CD4-positive, alpha-beta T cell treated with Interleukin-17A for 1 hour (primary cell): ENCODE measurements at places on chromosomes 7 and 10.

GRCh38 chr10:130140425-130140824 is 4.2 kb downstream of the GLRX3 start:
- DNase-seq = no peak

DNA sequence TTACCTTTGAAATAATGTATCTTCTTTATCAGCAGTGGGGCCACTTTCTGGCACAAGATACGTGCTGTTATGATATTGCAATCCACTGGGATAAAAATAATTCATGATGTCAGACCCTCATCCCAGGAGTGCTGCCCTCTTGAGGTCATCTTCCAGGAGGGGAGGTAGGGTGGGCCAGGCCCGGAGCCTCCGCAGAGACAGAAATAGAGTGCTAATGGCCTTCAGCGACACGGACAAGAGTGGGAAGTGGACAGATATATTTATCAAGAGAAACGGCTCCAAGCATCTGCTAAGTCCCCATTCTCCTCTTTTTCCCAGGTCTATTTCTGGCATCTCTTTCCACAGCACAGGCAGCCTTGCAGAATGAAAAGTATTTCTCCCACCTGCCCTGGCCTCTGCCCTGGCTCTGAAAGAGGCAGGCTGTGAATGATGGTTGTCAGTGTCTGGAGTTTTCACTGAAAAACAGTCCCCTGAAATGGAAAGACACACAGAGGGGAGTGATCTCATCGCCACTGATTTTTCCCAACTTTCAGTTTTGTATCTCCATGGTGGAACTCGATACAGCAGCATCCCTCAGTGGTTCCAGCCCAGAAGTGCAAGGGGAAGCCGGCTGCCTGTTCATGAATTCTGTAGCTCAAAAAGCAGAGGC is 251.7 kb upstream of the MYO3A start:
- no peak for DNase-seq

DNA sequence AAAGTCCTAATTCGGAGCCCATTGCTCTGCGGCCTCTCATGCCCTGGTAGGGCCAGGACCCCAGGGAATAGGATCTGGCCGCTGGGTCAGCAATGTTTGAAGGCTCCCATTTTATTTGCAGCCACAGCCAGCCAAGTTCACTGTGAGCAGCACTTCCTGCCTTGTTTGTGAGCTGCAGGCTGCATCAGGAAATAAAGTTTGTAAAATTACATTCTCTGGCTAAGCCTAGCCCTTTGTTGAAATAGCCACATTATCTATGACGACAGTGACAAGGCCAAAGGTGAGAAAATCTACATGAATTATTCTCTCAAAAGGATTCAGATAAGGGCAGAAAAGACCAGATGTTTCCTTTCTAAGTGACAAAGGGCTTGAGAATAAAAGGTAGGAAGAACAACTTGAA is 23.7 kb upstream of the ITGB1 start:
- DNase-seq = peak; percentile 56

- DNase-seq = no peak
Measured at GRCh38 chr7:55055479-55055878, 36.7 kb downstream of the EGFR start.

GRCh38 chr7:33623267-33623666 is 282.1 kb upstream of the BMPER start:
- no peak for DNase-seq

- DNase-seq = no peak
Measured at GRCh38 chr10:34504534-34504933, 310.6 kb downstream of the PARD3 start.

GRCh38 chr10:74868392-74868977 is 42.1 kb downstream of the KAT6B start:
- DNase-seq = no peak

GRCh38 chr7:66697449-66698438 is 42.8 kb upstream of the RABGEF1 start:
- DNase-seq = no peak

DNA sequence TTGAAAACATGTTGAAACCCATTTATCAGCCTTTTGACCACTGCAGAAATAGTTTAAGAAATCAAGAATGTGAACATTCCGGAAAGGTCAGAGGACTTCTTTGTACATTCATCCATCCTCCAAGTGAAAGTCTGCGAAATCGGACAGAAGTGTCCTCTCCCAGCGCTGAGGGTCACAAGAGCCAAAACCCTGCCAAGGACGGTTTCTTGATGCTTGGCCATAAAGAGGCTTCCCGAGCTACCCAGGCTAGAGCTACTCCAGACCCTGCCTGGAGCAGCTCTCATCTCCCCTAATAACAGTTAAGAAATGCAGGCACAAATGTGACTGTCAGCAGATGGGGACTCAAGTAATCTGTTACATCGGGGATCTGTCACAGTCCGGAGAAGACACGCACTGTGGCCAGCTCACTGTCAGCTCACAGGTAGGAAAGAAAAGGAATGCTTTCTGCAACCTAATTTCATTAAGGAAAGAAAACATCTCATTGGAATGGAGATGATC is 4.5 kb upstream of the CYTH3 start:
- no peak for DNase-seq

DNA sequence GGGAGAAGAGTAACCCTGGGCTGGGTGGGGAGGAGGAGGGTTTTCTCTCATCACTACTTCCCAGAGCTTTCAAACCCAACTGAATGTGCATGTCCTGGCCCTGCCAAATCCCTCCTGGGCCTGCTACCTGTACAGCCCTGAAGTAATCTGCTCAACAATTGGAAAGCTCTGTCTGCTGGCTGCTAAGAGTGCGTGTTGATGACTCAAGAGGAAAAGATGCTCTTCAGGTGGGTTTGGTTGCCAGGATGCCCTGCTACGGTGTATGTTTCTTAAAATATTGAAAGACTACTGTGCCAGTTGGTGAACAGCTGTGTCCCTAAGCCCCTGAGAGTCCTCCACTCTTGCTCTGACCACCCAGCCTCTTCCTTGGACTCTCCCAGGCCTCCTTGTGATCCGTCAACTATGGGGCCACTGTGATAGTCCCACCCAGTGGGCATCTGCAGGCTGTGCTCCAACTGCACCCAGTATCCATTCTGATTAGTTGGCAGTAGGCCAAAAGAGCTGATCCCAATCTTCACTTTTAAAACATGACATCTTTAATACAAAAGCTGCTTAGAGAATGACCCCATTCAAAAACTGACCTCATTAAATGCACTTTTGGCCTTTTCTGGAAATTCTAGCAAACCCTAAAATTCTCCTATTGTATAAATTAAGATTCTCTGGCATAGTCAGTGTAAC is 85.6 kb downstream of the AOAH start:
- DNase-seq = no peak

DNA sequence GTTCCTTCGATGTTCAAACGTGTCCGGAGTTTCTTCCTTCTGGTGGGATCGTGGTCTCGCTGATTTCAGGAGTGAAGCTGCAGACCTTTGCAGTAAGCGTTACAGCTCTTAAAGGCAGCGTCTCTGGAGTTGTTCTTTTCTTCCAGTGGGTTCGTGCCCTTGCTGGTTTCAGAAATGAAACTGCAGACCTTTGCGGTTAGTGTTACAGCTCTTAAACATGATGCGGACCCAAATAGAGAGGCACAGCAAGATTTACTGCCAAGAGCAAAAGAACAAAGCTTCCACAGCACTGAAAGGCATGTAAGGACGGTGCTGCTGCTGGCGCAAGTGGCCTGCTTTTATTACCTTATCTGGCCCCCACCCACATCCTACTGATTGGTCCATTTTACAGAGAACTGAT is 931.4 kb downstream of the IPMK start:
- DNase-seq = no peak

GRCh38 chr7:43803865-43804264 is 45.4 kb downstream of the BLVRA start:
- no peak for DNase-seq

DNA sequence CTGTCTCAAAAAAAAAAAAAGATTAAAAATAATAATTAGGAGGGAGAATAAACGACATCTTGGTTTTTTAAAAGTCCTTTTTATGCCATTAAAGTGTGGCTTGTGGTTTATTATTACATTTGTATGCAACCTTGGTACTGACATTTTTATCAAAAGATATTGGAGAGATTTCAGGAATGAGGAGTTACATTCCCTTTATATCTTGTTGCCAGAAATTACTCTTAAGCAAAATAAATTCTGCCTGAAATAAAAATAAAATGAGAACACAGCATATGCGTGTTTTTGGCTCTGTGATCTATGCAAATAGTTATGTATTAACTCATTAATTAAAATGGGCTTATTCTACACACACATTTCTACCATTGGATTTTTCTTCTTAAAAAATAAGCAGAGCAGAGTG is 202.4 kb downstream of the BICC1 start:
- DNase-seq = no peak

GRCh38 chr10:124296813-124297788 is 121.6 kb downstream of the OAT start:
- DNase-seq = no peak

DNA sequence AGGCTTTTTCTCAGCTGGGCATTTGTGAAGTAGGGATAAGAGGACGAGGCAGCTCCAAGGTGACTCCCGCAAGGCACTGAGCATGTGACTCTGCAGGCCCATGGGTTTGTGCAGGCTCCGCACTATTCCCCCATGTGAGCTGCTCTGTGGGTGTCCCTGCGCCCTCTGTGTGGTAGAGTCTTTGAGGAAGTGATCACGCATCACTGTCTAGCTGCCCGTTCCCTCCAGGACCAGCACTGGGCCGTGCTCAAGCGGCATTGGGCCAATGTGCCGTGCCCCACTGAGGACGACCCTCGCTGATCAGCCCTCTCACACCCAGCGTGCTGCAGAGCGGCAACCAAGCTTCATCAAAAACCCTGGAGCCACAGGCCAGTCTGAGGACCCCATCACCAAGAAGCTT is 7.5 kb downstream of the PRKAG2 start:
- no peak for DNase-seq

DNA sequence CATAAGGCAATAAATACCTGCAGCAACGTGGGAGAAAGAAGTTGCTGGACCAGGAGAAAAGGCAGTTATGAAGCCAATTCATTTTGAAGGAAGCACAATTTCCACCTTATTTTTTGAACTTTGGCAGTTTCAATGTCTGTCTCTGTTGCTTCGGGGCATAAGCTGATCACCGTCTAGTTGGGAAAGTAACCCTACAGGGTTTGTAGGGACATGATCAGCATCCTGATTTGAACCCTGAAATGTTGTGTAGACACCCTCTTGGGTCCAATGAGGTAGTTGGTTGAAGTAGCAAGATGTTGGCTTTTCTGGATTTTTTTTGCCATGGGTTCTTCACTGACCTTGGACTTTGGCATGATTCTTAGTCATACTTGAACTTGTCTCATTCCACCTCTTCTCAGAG is 13.0 kb downstream of the DUSP5 start:
- no peak for DNase-seq

DNA sequence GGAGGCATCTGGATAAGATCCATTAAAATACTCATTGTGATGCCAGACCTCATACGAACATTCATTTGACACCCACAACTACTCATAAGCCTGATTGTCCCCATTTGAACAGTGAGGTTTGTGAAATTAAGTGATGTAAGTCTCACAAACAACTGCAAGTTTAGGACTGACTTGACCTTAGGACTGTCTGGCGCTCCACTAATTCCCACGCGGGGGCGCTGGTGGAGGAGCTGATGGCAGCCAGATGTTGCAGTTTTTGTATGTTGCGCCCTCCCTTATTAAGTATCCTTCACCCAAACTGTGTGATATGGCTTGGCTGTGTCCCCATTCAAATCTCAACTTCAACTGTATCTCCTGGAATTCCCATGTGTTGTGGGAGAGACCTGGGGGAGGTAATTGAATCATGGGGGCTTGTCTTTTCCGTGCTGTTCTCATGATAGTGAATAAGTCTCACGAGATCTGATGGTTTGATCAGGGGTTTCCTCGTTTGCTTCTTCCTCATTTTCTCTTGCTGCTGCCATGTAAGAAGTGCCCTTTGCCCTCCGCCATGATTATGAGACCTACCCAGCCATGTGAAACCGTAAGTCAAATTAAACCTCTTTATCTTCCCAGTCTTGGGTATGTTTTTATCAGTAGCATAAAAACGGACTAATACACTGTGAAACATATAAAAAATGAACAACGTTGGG is 20.3 kb upstream of the TIAL1 start:
- DNase-seq = peak; percentile 26

- DNase-seq = no peak
Measured at GRCh38 chr7:45107356-45107755, 4.1 kb downstream of the TBRG4 start.
